ENCODE measurements at places on chromosomes 11 and 22.

GRCh38 chr11:8947230-8947943 lies 4.6 kb upstream of the ASCL3 start:
- H3K4me1 ChIP-seq, result no peaks in the 10 kb centered on the region
- H3K36me3 ChIP-seq, result peaks cover 22% of the 10 kb centered on the region
- no peak overlapping the region for H3K27ac ChIP-seq
- no peak for DNase-seq
- peaks cover 5% of the 10 kb centered on the region for H3K27me3 ChIP-seq

- no peak for DNase-seq
- H3K27me3 ChIP-seq, result peaks cover 6% of the 10 kb centered on the region
- H3K4me1 ChIP-seq, result peaks cover 3% of the 10 kb centered on the region
- H3K36me3 ChIP-seq, result no peaks in the 10 kb centered on the region
Observed at GRCh38 chr11:11070976-11071375, 213.1 kb upstream of the ZBED5 start.

DNA sequence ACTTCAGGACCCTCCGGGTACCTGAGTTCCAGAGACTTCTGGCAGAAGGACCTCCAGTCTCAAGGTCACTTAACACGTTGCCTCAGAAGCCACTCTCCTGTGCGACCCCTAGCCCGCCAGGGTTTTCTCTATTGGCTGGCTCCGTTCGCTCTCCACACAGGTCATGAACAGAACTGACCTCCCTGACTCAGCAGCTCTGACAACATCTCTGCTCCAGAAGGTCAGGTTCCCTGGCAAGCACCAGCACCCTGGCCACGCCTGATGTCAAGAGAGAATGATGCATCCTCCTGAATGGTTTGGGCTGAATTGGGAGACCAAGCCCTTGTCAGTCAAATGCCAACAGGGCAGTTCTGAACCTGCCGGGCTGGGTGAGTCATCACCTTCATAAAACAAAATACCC lies 84.3 kb upstream of the TMEM45B start:
- H3K27me3 ChIP-seq, result peaks cover 19% of the 10 kb centered on the region
- no peak for DNase-seq
- H3K4me1 ChIP-seq, result no peaks in the 10 kb centered on the region
- no peak overlapping the region for H3K4me3 ChIP-seq

GRCh38 chr11:28833670-28834069 lies 725.5 kb downstream of the METTL15 start:
- no peaks in the 10 kb centered on the region for H3K27me3 ChIP-seq
- no peaks in the 10 kb centered on the region for H3K36me3 ChIP-seq
- H3K4me1 ChIP-seq, result no peaks in the 10 kb centered on the region
- no peak overlapping the region for H3K27ac ChIP-seq

DNA sequence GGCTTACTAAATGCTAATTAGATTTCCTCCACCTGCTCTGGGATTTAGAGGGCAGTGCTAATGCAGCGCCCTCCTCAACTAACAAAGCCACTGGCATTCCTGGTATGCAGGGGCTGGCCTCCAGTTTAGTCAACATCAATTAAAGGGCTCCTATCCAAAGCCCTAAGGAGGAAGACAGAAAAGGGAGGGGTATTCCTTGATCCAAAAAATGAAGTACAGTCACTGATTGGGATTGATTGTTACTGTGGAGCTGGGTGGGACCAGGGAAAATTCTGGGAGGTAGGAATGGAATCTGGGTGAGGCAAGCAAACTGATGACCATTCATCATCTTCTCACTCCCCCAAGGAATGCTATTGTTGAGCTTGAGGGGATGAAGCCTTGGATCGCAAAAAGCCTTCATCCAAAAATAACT lies 52.2 kb downstream of the GAB2 start:
- peaks cover 4% of the 10 kb centered on the region for H3K36me3 ChIP-seq
- H3K27ac ChIP-seq, result no peak overlapping the region
- H3K27me3 ChIP-seq, result no peaks in the 10 kb centered on the region
- H3K4me1 ChIP-seq, result peaks cover 26% of the 10 kb centered on the region
- DNase-seq, result no peak
- no peak overlapping the region for H3K4me3 ChIP-seq

DNA sequence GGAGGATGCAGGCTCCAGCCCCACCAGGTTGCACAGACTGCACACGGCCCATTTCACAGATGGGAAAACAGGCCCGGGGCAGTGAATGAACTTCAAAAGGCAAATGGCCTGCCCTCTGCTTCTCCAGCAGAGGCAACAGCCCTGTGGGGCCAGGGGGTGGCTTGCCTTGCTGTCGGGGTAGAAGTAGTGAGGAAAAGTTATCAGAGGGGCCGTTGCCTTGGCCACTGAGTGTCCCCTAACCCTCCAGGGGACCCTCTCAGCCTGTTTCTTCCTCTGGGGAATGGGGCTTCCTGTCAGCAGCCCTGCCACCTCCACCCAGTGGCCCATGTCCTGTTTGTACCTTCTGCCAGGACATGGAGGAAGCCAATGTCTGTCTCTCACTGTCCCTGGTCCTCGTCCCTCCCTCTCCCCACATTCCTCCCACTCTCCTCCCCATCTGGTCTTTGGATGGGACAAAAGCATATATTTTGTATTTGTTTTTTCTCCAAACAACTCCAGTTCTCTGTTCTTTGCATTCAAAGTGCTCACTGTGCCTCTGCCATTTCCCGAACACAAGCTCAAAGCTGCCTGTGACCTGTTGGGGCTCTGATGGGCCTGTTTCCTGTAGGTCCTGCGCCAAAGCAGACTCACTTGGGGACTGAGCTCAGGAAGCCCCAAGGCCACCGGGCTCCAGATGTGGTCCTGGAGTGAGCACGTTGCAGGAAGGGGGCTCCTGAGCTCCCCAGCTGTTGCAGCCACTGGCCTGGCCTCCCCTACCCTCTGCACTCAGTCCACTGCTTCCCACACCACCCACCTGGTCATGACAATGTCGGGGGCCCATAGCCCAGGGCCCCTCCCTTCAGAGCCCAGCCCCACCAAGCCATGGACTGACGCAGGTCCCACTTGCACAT lies 9.5 kb downstream of the MAP4K2 start:
- DNase-seq, result no peak
- peak overlapping the region; percentile 78 for H3K27ac ChIP-seq
- H3K36me3 ChIP-seq, result peaks cover 18% of the 10 kb centered on the region
- H3K4me3 ChIP-seq, result no peak overlapping the region
- H3K27me3 ChIP-seq, result no peaks in the 10 kb centered on the region
- peaks cover 16% of the 10 kb centered on the region for H3K4me1 ChIP-seq

DNA sequence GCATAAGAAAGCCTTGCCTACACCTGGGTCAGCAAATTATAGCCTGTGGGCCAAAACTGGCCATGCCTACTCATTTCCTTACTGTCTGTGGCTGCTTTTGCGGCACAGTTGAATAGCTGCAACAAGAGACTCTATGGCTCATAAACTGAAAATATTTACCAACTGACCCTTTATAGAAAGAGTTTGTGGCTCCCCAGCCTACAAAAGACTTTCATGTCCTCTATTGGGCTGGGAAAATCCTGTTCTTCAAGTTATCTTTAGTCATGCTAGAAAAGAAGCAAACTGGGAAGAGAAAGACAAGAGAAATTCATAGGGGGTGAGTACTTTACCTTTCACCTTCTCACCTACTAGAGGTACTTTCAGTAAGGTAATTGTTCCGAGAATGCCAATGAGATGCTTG lies 175.1 kb downstream of the SWAP70 start:
- peaks cover 16% of the 10 kb centered on the region for H3K36me3 ChIP-seq
- H3K27me3 ChIP-seq, result no peaks in the 10 kb centered on the region
- H3K27ac ChIP-seq, result no peak overlapping the region
- H3K4me1 ChIP-seq, result no peaks in the 10 kb centered on the region
- DNase-seq, result no peak
- no peak overlapping the region for H3K4me3 ChIP-seq

DNA sequence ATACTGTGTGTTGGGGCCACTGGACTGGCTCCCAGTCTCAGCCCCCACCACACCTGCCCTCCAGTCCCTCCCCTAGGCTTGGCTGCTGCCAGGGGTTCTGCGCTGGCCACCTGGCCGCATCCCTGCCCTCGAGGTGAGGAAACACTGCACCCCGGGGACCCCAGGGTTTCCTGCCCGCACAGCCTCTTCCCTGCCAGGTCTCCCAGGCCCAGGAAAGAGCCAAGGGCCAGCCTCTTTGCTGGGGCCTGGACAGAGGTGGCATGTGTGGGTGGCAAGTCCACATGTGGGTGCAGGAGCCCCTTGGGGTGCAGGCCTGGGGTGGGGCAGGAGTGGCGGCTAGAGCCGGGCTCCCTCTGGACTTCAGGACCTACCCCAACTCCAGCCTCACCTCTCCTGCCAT lies 2.5 kb downstream of the EPS8L2 start:
- peaks cover 21% of the 10 kb centered on the region for H3K27me3 ChIP-seq
- H3K4me3 ChIP-seq, result no peak overlapping the region
- peaks cover 19% of the 10 kb centered on the region for H3K4me1 ChIP-seq
- no peak overlapping the region for H3K27ac ChIP-seq
- no peak for DNase-seq
- peaks cover 2% of the 10 kb centered on the region for H3K36me3 ChIP-seq

GRCh38 chr11:29328961-29329441 lies 687.8 kb downstream of the KCNA4 start:
- no peaks in the 10 kb centered on the region for H3K4me1 ChIP-seq
- no peaks in the 10 kb centered on the region for H3K27me3 ChIP-seq
- DNase-seq, result no peak
- no peak overlapping the region for H3K4me3 ChIP-seq
- no peak overlapping the region for H3K27ac ChIP-seq

GRCh38 chr11:88169471-88169870 lies 5.8 kb downstream of the RAB38 start:
- no peaks in the 10 kb centered on the region for H3K4me1 ChIP-seq
- no peaks in the 10 kb centered on the region for H3K36me3 ChIP-seq
- H3K4me3 ChIP-seq, result no peak overlapping the region
- H3K27me3 ChIP-seq, result peaks cover 8% of the 10 kb centered on the region

DNA sequence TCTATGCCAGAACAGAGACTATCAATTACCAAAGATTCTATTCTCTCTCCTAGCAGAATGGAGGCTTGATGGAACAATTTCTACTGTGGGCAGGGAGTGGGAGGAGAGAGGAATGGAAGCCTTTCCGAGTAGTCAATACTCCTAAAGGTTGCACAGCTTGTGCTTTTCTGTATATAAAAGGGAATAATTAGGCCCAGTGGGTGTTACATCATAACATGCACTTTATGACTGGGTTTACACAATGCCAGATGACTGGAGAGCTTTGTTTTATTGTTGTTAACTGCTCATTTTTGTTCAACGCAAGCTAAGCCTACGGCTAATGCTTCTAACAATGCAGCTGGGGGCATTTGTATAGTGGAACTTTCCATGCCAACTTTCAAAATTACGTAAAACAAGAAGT lies 2237.9 kb upstream of the RAG2 start:
- no peaks in the 10 kb centered on the region for H3K4me1 ChIP-seq
- no peaks in the 10 kb centered on the region for H3K27me3 ChIP-seq
- no peaks in the 10 kb centered on the region for H3K36me3 ChIP-seq
- no peak for DNase-seq

- H3K27ac ChIP-seq, result no peak overlapping the region
- H3K4me3 ChIP-seq, result no peak overlapping the region
- peaks cover 33% of the 10 kb centered on the region for H3K4me1 ChIP-seq
- H3K36me3 ChIP-seq, result peaks cover 41% of the 10 kb centered on the region
Observed at GRCh38 chr11:73019449-73019848, 122.7 kb downstream of the FCHSD2 start.

DNA sequence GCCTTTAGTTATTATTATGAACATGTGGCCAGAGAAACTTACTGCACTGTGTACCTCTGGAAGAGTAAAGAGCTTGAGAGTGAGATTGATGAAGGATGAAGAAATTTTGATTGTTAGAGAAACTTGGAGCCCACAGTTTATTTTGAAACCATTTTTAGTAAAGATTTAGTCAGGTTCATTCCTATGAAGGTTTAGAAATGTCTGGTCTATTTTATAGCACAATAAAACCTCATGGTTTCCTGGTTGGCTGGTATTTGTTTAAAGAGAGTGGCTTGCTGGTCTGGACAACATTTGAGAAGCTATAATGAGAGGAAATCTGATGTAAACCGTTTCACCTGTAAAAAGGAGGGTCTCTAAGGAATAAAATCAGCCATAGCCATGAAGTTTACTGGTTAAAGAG lies 8.8 kb upstream of the PDE3B start:
- no peaks in the 10 kb centered on the region for H3K27me3 ChIP-seq
- DNase-seq, result no peak
- no peak overlapping the region for H3K4me3 ChIP-seq
- H3K36me3 ChIP-seq, result no peaks in the 10 kb centered on the region
- H3K4me1 ChIP-seq, result peaks cover 15% of the 10 kb centered on the region
- H3K27ac ChIP-seq, result no peak overlapping the region

DNA sequence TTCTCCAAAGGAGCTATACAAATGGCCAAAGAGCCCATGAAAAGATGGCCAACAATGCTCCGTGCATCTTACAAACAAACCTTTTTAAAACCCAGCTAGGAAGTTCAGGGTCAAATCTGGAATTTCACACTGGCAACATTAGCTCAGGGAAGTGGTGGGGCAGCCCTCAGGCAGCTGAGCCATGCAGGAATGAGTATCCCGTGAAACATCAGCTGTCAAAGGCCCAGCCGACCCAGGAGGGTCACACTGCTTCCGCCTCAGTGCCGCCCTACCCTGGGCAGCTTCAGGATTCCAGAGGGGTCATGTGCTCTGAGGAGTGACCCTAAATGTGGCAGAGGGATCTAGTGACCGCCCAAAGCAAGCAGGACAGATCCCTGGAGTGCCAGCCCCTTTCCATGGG lies 73.4 kb downstream of the LINC01488 start:
- peaks cover 5% of the 10 kb centered on the region for H3K27me3 ChIP-seq
- DNase-seq, result no peak
- peaks cover 2% of the 10 kb centered on the region for H3K36me3 ChIP-seq
- H3K4me1 ChIP-seq, result no peaks in the 10 kb centered on the region
- no peak overlapping the region for H3K4me3 ChIP-seq

GRCh38 chr22:38737302-38738060 lies 18.3 kb downstream of the SUN2 start:
- no peak overlapping the region for H3K4me3 ChIP-seq
- H3K36me3 ChIP-seq, result peaks cover 30% of the 10 kb centered on the region
- DNase-seq, result no peak
- H3K27me3 ChIP-seq, result no peaks in the 10 kb centered on the region
- peaks cover 27% of the 10 kb centered on the region for H3K4me1 ChIP-seq
- H3K27ac ChIP-seq, result peak overlapping the region; percentile 77

DNA sequence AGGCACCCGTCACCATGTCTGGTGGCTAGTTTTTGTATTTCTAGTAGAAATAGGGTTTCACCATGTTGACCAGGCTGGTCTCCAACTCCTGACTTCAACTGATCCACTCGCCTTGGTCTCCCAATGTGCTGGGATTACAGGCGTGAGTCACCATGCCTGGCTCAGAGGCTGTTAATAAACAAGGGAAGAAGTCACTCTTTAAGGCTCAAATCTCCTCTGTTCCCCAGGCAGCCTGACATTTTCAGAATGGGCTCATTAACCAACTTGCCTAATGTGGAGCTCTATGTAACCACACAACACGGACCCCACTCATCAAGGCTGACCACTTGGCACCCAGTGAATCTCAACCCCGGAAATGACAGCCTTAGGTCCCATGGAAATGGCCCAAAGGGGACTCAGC lies 24.1 kb downstream of the APOL3 start:
- H3K4me1 ChIP-seq, result peaks cover 3% of the 10 kb centered on the region
- no peak for DNase-seq
- H3K4me3 ChIP-seq, result no peak overlapping the region
- peaks cover 17% of the 10 kb centered on the region for H3K36me3 ChIP-seq

GRCh38 chr11:4523666-4524065 lies 21.3 kb upstream of the OR52M1 start:
- no peak overlapping the region for H3K27ac ChIP-seq
- no peak overlapping the region for H3K4me3 ChIP-seq
- no peaks in the 10 kb centered on the region for H3K4me1 ChIP-seq
- H3K27me3 ChIP-seq, result peaks cover 10% of the 10 kb centered on the region
- no peaks in the 10 kb centered on the region for H3K36me3 ChIP-seq

- H3K27ac ChIP-seq, result no peak overlapping the region
- H3K4me3 ChIP-seq, result no peak overlapping the region
- H3K36me3 ChIP-seq, result no peaks in the 10 kb centered on the region
- H3K4me1 ChIP-seq, result no peaks in the 10 kb centered on the region
- no peak for DNase-seq
Observed at GRCh38 chr22:33832558-33833151, 87.6 kb downstream of the LARGE1 start.
